ENCODE measurements at places on chromosomes 5 and 9.

DNA sequence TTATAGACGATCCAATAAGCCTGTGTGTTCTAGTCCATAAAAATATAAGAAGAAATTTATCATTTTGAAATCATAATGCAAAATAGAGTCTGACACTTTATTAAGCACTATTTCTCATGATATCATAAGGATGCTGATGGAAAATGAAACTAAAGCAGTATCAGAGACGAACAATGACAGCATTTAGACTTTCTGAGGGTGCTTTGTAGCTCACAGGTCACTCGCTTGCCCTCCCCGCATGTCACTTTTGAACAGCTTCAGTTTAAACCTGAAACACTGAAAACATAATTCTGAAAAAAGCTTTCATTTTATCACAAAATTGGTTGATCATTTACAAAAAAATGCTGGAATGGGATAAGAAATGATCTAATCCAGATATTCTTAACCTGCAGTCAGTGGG lies 247.1 kb downstream of the EBF1 start:
- no peak for DNase-seq

DNA sequence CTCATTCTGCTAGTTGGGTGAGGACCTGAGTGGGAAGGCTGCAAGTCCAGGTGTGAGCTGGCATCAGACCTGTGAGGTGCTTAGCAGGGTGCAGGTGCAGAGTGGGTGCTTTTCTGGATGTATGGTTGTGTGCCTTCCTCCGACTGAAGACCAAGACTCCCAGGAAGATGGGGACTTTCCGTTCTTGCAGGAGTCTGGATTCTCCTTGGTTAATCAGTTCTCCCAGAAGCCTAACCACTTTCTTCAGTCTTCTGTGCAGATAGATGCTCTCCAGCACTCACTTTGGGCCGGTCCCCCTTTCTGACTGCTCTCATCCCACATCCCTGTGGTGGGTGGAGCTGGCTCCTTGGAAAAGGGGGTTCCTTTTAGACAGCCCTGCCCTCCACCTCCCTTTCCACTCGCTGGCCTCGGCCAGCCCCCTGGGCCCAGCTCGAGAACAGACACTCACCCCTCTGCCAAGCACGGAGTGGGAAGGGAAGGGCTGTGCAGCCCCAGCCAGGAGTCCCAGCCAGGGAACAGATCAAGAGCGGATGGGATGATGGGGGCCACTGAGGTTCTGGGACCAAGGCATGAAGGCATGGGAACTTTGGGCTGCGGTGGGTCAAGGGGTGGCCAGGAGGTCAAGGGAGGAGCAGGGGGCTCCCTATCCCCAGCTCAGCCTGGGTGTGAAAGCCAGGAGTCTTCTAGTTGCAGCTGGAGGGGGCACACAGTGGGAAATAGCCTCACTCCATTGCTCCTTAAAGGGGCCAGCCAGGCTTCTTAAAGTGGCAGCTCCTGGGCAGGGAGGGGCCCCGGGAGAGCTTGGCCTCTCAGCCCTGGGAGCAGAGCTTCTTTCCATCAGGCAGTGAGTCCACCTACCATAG lies 62.4 kb downstream of the FGF18 start:
- no peak for DNase-seq

DNA sequence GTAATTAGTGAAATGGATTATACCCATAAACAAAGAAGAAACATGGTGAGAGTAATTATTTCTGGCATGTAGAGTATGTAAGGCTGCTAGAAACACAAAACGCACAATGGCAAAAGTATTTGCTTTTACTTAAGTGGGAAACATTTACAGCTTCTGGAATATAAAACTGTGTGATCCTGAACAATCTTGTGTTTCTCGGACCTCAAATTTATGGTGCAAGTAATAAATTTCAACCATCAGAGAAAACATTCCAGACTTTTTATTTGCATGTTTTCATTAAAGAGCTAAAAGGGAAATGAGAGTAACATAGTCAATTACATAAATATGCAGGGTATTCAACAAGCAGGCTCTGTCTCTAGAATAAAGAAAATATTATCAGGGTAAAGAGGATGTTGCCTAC lies 17.2 kb upstream of the PRR16 start:
- no peak for DNase-seq

GRCh38 chr9:126420643-126421564 lies 94.3 kb downstream of the MVB12B start:
- DNase-seq = no peak

DNA sequence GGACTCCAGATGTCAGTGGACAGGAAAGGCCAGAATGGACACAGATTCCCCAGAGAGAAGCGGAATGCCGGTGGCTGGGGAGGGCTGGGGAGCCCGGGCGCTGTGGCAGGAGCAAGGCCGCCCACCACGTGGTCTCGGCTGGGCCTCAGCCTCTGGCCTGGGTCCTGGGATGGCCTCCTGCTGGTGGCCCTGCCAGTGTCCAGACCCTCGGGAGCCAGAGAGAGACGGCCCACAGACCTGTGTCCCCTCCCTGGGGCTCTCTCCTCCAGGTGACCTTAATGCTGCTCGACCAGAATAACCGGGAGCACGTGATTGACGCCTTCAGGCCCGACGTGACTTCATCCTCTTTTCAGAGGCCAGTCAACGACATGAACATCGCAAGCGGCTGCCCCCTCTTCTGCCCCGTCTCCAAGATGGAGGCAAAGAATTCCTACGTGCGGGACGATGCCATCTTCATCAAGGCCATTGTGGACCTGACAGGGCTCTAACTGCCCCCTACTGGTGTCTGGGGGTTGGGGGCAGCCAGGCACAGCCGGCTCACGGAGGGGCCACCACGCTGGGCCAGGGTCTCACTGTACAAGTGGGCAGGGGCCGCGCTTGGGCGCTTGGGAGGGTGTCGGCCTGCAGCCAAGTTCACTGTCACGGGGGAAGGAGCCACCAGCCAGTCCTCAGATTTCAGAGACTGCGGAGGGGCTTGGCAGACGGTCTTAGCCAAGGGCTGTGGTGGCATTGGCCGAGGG lies 19.0 kb downstream of the FBXW5 start:
- DNase-seq = no peak

GRCh38 chr9:111662576-111663300 lies 1.3 kb downstream of the GNG10 start:
- no peak for DNase-seq

DNA sequence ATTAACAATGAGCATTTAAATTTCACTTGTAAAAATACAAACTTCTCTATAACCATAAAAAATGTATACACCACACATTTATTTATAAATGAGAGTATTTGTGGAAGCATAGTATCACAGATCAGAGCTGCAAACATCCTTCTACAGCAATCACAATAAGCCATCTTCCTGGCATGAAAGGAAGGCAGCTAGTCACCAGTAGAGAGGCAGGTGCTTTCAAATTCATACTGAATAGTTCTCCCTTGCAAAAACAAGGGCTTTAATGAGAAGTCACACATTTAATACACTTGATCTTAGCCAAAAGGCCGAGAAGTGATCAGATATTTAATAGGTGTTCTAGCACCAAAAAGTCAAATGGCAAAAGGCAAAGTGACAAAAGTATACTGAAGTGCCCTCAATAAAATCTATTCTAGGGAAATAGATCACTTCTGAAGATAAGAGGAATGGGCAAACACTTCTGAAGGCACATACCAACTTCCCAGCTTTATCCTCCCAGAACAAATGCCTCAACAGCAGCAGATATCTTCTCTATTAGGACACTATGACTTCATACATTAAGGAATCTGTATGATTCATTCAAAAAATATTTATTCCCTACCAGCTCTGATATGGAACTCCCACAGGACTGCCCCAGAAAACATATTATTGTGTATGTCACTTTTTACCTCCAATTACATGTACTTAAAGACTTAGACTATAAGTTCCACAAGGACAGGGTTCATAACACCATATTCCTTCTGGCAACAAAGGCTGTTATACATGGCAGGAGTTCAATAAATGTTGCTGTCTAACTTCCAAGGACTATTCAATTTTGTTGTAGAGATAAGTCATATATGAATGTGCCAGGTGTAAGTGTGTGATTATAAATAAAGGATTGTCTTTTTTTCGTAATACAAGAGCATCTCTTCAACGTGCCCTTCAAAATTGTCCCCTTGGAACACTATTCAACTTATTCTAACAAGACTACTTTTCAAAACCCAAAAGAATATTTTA lies 31.7 kb downstream of the MAPKAP1 start:
- no peak for DNase-seq

DNA sequence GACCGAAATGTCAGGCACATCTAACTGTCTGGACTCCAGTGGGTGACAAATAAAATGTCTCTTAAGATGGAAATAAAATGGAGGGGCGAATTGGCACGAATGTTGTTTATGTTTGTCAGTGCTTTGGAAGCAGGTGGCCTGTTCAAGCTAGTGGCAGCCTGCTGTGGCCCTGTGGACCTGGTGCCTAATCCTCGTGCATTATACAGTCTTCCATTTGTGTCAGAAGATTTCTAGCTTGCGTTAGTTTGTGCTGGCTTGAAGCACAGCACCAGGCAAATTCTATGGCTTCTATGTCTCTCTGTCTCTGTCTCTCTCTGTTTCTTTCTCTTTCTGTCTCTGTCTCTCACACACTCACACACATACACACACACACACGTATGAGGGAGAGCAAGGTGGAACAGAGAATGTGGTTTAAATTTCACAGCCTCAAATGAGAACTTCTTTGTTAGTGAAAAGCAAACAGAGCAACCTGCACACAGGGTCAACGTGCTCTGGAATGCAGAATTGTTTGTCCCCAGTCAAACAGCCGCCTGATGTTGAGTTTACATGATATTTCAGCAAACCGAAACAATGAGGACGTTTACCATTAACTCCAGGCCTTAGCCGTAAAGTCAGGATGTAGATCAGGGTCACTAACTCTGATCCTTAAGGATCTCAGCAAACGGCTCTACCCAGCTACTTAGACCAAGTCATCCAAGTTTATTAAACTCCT lies 39.0 kb upstream of the CD180 start:
- DNase-seq = no peak

DNA sequence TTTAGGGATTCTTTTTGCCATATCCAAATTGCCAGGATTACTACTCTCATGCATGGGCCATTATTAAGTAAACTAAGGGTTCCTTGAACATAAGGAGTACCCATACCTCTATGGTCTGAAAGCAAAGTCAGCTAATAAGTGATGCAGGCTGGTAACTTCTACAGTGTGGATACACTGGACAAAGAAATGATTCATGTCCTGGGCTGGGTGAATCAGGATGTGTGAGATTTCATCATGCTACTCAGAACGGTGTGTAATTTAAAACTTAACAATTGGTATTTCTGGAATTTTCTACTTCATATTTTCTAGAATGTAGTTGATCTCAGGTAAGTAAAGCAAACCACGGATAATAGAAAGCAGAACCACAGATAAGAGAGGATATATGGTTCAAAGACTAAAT lies 428.8 kb downstream of the CHSY3 start:
- no peak for DNase-seq

GRCh38 chr5:58891971-58892343 lies 309.1 kb downstream of the RAB3C start:
- no peak for DNase-seq

- no peak for DNase-seq
These were observed 53.9 kb downstream of the CFAP95 start for GRCh38 chr9:69874301-69875060.

DNA sequence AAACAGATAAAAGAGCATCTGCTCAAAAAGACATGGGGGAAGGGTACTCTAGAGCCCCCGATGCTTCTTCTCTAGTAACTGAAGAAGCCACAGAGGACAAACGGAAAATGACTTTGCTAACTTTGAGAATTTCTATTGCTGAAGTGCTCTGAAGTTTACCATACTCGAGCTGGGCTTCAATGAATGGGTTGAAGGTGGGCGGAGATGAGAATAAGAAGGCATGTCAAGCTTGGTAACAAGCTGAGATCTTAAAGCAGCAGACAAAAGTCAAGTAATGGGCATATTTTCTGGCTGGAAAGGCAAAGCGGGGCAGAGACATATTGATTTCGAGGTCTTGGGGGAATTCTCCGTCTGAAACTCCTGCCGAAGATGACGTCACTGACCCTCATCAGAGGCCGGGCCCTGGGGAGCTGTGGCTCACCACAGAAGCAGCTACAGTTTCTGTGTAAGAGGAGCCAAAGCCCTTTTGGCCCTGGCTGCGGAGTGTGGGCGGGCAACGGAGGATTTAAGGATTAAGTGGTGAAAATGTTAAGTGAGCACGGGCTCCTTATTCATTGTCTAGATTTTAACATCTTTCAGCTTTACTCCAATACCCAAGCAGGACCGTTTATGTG lies 115.8 kb upstream of the SLIT3 start:
- DNase-seq = no peak

GRCh38 chr9:15617782-15618181 lies 64.9 kb downstream of the CCDC171 start:
- no peak for DNase-seq

DNA sequence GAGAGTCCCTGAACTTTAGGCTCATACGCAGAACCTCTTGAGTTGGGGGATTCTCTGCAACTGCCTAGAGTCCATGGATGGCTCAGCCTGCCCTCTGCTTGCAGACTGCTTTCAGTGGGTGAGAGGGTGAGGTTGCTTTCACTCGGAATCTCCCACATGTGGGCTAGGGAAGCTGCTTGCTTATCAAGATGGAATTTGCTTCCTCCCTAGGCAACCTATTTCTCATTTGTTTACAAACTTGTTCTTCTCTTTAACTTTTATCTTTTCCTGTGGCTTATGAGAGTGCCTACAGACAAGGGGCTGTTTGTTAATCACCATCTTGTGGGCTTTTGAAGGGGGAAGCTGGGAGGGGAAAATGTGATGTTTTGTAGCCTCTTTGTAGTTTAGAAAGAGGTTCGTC lies 10.0 kb downstream of the TLE4 start:
- no peak for DNase-seq

DNA sequence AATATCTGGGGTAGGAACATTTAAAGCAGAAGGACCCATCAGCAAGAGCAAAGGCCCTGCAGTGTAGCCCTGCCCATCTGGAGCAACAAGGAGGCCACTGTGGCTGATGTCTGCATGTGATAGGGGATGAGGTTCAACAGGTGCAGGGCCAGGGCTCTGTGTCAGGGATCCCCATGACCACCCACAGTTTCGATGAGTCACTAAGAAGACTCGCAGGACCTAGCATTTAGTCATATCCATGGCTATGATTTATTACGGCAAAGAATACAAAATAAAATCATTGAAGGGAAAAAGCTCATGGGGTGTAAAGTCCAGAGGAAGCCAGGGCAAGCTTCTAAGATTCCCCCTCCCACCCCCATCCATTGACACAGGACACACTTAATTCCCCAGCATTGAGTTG lies 188.6 kb downstream of the ADGRV1 start:
- DNase-seq = no peak

GRCh38 chr5:24272741-24273140 lies 372.0 kb downstream of the CDH10 start:
- DNase-seq = no peak

GRCh38 chr5:99030906-99031440 lies 102.2 kb upstream of the CHD1 start:
- DNase-seq = no peak

All from activated CD8-positive, alpha-beta memory T cell treated with anti-CD3 and anti-CD28 coated beads for 1 hour (primary cell).